ENCODE measurements at places on chromosomes 4 and X.

- DNase-seq, result peak; percentile 17
Observed at GRCh38 chr4:174714393-174715211, 114.4 kb downstream of the GLRA3 start.

- no peak for DNase-seq
Observed at GRCh38 chrX:7330556-7330955, 182.6 kb upstream of the PUDP start.

- DNase-seq, result no peak
Observed at GRCh38 chr4:1573830-1574459, 110.2 kb downstream of the FAM53A start.

DNA sequence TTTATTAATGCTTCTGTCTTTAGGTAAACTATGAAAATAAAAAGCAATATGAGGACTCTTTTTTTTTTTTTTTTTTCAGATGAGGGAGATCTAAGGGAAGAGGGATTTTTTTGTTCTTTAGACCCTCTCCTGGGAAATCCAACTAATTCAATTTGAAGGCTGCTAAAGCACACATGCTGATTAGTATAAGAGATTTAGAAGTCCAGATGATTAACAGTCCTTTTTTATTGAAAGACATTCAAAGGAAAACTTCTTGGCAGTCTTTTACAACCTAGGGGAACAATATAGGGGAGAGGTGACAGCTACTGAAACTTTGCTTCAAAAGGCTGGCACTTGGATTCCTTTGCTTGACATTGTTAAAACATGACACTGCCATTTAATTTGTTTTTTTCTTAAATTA, 602.5 kb downstream of the RAPGEF2 start:
- no peak for DNase-seq

DNA sequence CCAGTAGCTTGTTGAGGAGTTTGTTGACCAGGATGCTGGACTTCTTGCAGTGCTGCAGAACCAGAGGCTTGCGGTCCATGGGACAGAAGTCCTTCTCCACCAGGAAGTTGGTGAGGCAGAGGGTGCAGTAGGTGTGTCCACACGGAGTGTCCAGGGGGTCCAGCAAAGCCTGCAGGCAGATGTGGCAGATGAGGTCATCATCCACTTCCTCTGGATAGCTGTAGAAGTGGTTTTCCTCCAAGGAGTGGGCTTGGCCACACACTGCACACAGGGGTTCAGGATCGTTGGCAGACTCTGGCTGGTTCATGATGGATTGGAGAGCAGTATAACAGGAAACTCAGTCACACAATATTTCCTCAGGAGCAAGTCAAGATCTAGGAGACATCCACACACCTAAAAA, 17.6 kb downstream of the LNX1 start:
- DNase-seq, result no peak

DNA sequence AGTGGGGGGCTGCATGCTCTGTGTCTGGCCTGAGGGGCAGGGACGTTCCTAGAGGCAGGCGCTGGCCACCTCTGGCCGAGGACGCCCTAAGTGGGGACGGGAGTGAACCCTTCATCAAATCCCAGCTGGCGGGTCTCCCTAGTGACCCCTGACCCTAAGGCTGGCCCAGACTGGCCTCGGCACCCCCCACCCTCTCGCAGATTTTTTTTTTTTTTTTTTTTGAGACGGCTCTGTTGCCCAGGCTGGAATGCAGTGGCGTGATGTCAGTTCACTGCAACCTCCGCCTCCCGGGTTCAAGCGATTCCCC, 988 bp upstream of the MXD4 start:
- DNase-seq, result no peak

DNA sequence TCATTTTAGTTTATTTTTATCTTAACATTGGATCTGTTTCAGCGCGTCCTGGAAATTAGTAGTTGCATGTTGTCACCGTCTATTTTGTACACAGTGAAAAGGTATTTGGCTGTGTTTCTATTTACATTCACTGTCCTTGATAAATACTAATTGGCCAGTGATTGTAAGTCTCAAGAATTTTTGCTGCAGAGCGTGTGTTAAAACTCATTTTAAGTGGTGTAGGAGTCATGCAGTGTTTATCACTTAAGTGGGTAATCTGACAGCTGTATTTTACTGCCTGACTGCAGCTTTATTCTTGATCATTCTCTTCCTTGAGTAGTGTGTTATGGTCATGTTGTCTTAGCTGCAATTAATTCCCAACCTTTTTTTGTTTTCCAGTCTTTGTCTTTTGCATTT, 9.8 kb downstream of the GUCY1A1 start:
- no peak for DNase-seq

DNA sequence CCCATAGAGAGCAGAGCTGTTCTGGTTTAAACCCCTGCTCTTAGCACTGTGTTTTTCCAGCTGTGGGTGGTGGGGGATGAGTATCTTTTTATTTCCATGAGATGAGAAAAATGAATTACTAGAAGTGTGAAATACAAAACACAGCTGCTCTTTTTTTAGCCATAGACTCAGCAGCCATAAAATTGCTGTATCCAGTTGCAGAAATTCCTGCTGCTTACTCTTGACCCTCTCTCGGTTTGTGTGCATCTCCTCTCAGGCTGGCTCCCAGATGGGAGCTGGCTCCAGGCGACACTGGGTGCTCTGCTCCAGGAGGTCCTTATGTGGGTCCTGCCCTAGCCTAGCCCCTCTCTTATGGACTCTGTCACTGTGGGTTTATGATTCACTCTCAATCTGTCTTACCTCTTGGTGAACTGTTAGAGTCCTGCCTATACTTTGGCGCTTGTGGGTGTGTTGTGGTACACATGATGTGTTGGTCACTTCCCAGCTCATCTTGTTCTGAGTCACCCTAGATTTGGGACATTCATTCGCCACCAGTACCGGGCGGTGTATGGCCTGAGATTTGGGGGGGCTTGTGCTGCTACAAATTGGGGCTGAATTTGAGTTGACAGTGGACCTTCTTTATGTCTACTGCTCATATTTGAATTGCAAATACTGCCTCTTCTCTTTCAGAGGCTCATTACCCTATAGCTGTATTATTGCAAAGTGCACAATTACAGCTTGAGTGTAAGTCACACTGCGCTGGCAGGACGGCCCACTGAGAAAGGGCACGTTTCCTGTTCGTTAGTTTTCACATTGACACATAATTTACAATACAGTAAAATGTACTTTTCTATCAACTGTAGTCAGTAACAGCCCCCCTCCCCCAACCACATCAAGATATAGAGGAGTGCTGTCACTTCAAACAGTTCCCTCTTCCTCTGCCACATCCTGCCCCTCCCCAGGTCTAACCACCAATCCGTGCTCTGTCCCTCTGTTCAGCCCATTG, 46.9 kb upstream of the MSANTD1 start:
- DNase-seq, result no peak
